ENCODE measurements at places on chromosomes 6 and 20.

DNA sequence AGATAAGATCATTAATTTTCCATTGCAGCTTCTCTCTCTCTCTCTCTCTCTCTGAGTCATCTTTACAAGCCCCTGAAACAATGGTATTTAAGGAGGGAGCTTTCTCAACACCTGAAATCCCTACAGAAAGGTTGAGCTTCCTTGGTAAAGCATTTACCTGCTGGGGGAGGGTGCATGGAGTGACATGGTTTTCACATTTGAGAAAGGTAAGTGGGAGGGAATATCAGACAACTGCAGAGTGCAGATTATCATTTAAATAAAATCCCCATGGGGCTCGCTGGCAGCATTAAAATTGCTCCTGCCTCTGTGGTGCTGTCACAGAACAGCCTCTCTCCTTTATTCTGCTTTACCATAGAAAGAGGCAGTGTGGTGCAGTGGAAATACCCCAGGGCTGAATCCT is 10.3 kb upstream of the PDYN start:
- no peak for DNase-seq

DNA sequence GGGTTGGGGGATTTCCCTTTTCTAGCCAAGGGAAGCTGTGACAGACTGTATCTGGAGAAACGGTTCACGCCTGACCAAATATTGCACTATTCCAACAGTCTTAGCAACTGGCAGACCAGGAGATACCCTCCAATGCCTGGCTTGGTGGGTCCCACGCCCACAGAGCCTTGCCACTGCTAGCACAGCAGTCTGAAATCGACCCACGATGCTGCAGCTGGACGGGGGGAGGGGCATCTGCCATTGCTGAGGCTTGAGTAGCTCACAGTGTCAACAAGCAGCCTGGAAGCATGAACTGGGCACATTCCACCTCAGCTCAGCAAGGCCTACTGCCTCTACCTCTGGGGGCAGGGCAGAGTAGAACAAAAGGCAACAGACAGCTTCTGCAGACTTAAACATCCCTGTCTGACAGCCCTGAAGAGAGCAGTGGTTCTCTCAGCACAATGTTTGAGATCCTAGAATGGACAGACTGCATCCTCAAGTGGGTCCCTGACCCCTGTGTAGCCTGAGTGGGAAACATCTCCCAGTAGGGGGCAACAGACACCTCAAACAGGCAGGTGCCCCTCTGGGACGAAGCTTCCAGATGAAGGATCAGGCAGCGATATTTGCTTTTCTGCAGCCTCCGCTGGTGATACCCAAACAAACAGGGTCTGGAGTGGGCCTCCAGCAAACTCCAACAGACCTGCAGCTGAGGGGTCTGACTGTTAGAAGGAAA is 89.9 kb upstream of the ECI2 start:
- no peak for DNase-seq

DNA sequence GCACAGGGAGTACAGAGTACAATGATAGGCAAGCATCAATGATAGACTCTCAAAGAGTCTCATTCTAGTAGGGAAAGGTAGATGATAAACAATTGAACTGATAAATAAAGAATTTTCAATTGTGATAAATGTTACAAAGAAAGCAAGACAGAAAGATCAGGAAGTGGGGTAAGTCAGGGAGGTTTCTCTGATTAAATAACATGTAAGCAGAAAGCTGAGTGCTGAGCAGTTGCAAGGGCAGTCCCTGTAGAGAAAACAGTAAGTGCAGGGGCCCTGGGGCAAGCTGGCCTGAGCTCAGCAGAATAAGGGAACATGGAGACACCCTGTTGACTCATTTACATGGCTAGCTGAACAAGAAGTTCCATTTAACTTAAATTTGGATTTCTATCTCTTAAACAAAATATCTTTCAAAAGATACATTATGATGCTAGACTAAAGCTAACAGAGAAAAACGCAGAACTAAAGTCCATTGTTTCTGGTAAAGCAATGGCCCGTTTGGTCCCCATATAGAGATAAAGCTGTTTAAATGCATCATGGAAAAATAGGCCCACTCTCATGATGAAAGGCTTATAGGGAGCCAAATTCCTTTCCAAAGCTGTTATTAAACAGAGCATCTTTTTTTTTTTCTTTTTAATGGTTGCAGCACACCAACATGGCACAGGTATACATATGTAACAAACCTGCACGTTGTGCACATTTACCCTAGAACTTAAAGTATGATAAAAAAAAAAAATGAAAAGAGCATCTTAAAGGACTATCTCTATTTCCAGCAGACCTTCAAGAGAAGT is 5.3 kb upstream of the TNFAIP3 start:
- no peak for DNase-seq

DNA sequence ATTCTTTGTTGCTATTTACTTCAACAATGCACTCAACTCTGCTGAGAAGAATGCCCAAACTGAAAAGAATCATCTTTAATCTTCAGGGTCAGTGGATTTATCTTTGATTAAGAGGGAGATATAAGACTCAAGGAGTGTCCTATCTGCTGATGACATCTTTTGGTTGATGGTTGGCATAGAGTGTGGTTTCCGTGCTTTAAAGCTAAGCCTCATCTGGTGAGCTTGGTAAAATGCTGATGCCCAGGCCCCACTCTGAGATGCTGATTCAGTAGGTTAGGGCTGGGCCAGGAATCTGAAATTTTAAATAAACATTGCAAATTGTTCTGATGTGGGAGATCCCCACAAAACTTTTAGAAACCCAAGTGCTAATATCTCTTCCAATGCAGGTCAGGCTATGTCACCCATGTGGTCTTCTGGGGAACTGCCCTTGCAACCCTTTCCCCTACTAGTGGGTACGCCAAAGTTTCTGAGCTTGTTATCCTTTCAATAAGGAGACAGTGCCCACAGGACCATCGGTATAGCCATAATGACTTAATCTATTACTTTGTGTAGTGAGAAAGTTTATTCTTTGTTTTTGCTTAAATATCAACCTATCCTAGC is 68.5 kb upstream of the ARMH2 start:
- no peak for DNase-seq

DNA sequence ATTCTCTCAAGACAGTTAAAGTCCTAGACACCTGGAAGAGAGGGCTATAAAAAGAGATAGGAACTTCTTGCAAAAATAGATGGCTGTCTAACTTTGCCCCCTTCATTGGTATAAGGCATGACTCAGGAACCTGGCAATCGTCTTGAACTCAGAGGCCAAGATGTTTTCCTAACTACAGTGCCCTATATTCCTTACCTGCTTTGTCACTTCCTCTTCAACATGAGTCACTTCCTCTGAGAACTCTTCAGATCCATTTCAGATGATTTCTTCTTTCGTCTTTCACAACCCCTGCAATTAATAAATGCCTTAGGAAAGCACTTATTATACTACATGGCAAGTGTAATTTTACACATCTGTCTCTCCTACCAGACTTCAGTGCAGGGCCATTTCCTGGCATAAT is 83.5 kb downstream of the HAO1 start:
- no peak for DNase-seq

DNA sequence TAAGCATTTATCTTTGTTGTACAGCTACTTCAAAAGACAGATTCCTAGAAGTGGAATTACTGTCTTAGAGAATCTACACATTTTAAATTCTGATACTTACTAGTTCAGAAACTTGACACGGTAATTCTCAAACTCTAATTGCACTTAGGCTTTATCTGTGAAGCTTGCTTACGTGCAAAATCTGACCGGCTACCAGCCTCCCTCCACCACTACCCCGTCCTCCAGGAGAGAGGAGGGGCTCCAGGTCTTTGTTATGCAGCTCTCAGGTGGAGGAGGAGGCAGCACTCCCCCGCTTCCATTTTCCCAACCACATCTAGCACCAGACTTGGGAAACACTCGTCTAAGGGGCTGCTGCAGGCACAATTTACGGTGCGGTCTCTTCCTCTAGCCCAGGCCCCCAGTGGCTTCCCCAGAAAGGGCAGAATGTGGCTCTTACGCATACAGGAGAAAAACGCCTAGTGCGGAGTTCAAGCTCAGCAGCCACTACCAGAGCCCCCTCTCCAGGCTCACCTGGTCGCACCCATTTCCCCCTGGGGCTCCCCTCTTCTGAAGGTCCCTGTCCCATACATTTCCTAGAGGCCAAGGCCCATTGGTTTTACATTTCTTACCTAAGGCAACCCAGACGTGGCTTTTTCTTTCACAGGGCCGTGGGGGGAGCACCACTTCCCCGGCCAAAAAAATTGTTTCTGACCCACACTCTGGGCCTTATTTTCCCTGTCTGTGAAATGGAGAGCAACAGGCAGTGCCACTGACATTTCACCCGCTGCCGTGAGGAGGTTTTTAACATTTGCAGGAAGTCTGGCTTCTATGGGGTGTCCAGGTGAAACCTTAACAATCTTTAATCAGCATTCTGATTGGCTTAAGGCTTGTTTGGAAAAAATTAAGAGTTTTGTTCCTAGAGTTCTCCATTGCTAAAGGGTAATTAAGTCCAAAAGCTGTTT is 1.6 kb upstream of the TGIF2 start:
- no peak for DNase-seq

GRCh38 chr6:27894839-27895762 is 17.1 kb downstream of the OR2B2 start:
- no peak for DNase-seq

DNA sequence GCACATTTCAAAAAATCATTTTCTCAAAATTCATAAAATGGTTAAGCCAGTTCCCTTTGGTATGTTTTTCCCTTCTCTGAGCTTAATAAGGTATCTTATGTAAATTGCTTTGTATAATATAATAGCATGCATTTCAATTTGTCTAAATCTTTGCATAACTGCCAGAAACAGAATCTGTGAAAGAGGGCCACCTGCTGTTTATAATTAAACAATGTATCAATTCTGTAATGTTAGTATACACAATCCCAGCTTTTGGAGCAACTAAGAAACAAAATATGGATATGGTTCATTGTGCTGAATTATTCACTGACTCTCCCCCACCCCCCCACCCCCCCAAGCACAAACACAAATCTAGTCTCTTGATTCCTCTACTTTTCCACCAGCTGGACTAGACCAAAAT is 54.8 kb downstream of the GPX5 start:
- DNase-seq, result no peak

- no peak for DNase-seq
Observed at GRCh38 chr6:109345986-109346385, 36.3 kb downstream of the CD164 start.

- no peak for DNase-seq
Observed at GRCh38 chr20:56422076-56422823, 10.2 kb downstream of the CASS4 start.

GRCh38 chr6:110654096-110654820 is 161.0 kb downstream of the CDK19 start:
- DNase-seq, result no peak

DNA sequence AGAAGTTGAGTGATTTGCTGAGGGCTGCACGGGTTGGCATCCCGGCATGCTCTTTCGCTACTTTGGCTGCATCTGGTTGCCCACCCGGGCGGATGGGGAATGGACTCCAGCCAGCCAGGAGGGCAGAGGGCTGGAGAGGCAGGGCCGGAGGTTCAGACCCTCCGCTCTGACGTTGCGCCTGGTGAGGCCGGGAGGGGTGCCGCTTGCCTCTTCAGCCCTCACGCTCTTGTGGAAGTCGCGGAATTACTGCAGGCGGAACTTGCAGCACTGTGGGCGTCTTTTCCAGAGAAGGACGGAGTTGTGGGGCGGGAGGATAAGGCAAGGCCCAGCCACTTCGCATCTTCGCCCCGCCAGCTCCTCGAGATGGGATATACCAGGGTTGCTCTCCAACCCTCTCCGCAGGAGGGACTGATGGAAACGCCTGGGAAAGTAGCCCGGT is 656 bp downstream of the RTEL1 start:
- DNase-seq, result no peak

- DNase-seq, result no peak
Observed at GRCh38 chr20:43919686-43920403, 5.2 kb downstream of the TOX2 start.

DNA sequence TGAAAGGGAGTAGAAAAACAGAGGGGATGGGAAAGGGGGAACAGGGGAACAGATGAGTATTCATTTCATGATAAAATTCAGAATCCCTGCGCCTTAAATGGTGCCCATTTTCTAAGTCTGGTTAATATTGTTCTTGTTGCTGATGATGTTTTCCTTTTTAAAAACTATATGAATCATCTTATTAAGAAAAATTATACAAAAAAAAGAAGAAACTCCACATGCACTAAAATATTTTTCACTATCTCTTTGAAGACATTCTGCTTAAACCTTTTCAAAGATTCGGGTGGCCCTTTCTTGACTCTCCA is 1.1 kb upstream of the TFAP2B start:
- no peak for DNase-seq

DNA sequence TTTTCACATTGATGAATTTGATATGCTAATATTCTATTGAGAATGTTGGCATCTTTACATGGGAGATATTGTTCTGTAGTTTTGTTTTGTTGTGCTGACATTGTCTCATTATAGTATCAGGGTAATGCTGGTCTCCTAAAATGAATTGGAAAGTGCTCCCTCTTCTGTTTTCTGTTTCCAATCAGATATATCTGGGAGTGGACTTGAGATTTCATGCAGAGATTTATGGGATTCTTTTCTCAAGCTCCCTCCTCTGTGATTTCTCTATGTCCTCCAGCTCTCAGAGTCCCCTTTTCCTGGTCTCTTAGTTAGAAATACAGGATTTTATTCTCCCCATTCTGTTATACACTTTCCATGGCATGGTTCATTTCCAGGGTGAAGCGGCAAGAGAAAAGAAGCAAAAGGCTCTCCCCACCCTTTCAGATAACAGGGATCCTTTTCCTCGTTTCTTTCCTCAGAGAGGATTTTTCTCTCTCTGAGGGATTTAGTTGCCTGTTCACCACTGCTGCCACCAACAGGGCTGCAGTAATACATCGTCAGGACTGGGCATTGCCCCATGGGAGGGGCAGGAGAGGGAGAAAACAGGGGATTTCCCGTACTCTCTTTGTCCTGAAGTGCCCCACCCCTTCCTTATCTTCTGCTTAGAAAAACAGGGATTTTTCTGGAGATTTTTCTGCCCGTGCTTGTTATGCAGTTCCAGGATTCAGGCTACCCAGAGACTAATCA is 59.3 kb upstream of the STMND1 start:
- DNase-seq, result no peak
